C1 segment of cervical spinal cord (tissue), 14 donors: ENCODE measurements at places on chromosomes 16 and 17.

GRCh38 chr16:67336116-67336515 lies 9.5 kb downstream of the LRRC36 start:
- no peak for DNase-seq

- no peak for DNase-seq
Observed at GRCh38 chr16:6722786-6723185, 609.9 kb upstream of the RBFOX1 start.

DNA sequence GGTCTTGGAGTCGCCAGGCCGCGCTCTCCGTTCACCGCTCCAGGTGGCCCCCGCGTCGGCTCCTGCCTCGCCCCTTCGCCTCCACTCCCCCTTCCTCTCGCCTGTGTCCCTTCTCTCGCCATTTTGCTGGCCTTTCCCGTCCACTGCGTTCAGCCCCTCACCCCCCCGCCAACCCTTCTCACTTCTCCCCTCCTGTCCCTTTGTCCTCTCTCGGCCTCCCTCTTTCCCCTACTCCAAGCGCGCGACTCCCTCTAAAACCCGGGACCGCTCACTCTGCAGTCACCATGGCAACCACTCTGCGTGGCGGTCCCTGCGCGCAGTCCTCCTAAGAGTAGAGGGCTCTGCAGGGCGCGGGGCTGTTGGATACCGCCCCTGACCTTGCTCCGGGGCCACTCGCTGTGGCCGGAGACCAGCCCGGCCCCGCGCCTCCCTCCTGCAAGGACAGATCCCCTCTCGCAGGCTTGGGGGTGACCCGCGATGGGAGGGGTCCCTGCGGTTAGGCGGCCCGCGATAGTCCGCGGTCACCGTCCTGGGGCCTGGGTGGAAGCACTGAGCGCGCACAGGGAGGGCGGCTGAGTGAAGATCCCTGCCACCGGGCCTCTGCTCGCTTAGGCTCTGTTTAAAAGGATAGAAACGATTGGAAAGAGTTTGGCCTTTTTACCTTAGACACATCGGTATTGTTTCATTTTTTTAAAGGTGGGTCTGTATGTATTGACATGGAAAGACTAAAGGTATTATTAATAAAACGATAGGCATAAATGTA lies 454 bp downstream of the CCDC40 start:
- no peak for DNase-seq

GRCh38 chr16:58157239-58157638 lies 28.1 kb upstream of the CFAP20 start:
- DNase-seq = no peak

DNA sequence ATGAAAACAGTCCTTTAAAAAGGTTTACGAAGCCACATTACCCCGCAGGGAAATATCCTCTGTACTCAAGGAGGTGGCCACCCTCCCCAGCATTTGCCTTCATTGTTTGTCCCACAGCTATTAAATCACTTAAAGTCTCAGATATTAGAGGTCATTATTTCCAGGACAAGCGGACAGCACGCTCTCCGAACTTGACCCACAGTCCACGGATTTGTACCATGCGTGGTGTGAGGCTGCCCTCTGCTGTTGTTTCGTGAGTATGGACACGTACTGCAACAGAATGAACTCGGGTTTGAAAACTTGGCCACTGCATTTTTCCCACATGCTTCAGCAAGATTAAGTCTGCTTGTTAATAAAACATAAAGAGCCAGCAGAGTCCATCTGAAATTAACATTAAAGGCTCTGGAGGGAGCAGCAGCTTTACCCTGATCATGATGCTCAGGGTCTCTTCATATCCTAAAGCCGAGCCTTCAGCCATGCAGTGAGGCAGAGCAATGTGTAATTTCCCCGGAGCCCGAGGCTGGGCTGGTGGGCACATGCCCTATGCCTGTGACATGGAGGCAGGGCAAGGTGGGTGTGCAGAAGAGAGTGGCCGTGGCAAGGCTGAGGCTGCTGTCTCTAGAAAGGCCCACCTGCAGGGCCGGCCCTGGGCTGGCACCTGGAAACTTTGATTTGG lies 19.7 kb downstream of the MEAK7 start:
- DNase-seq = no peak

- no peak for DNase-seq
Observed at GRCh38 chr17:66833201-66833600, 1.7 kb upstream of the CACNG5 start.

GRCh38 chr17:825216-825615 lies 43.1 kb downstream of the MRM3 start:
- no peak for DNase-seq

DNA sequence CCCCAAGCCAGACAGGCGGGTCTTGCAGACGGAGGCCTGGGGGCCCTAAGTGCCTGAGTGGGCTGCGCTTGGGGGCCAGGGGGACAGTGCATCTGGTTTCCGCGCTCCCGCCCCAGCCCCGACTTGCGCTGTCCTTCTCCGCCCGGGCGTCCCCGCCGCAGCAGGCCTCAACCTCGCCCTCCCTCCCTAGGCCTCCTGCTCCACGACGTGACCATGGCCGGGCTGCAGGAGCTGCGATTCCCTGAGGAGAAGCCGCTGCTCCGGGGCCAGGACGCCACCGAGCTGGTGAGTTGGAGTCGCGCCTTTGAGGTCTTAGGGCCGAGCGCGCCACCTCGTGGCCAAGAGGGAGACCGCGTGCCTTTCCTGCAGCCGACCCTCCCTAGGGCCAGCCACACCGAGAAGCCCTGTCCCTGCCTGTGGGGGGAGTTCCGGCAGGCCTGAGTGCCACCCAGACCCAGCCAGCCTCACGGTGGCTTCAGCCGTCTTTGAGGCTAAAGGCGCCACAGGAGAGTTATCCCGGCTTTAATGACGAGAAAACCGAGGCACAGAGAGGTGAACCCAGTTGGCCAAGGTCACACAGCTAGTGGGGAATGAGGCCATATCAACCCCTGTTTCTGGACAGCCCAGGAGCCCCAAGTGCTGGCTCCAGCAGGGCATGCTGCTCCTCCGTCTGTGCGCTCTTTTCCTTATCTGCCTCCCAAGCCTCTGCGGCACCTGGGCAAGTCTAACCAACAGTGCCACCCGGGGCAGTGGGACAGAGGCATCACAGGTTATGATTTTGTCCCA lies 12.2 kb upstream of the NDRG4 start:
- peak; percentile 58 for DNase-seq

DNA sequence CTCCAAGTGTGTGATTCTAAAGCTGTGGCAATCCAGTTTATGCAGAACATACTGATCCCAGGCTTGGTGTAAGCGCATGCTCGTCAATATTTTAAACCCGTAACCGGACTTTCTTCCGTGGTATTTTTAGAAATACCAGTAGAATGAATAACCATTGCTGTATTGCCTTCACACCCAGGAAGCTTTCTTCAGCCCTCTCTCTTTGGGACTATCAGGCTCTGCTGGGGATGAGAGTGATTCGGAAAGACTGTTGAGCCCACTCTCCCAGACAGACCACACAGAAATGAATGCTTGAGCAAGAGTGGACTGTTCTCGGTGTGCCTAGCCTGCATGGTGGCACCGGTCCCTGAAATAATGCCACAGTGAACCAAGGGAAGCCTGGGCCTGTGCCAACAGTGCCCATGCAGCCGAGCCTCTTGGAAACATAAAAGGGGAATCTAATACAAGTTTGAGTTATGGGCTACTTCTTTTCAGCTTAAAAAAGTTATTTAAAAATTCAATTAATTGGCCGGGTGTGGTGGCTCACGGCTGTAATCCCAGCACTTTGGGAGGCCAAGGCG lies 89.9 kb upstream of the ELAC2 start:
- no peak for DNase-seq

DNA sequence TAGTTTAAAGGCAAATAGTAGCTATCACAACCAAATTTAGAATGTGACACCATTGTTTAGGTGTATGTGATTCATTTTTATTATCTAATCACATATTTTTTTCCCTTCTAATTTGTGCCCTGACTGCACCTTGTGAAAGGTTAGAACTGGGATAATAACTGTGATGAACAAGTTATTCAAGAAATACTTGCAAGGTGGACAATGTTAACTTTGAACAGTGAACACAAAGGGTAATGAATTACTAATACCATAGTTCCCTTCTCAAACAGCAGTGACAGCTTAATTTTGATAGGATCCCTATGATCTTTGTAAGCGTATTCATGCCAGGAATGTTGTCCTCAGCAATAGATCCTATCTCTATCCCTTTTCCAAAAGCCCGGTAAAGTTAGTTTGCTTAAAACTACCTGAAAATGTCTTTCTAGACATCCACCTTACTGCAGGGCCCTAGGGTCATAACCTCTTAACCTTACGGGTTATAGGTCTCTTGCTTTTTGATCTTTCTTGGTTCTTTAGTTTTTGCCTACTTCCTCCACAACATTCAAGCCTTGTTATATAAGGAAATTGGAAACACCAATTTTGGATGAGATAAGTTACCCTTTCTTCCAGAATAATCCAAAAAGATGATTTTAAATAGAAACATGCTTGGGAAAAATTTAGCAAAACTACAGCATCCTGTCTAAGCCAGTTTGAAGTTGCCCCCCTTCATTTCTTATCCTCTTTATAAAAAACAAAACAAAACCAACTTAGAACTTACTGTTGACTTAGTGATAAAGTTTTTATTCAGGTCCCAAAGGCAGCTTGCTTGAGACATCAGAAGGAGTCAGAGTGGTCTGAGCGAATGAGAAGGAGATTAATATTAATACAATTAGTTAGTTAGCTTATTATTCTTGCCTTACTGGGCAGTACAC lies 200.0 kb upstream of the TBX2 start:
- DNase-seq = no peak

DNA sequence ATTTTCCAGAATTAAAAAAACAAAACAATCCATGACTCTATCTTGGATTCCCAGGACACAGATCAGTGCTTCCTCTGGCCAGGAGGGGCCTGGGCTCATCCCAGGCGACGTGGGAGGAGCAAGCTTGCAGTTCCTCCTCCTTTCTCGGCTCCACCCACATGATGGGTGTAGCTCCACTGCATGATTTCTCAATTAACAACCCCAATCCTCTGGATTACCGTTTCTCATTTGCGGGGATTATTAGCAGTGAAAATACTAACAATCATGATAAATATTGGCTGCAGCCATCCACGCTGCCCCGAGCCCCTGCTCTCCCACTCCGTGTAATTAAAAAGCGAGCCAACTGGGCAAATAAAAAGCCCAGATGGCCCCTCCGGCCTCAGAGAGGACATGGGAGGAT lies 46.4 kb upstream of the SDK2 start:
- no peak for DNase-seq

DNA sequence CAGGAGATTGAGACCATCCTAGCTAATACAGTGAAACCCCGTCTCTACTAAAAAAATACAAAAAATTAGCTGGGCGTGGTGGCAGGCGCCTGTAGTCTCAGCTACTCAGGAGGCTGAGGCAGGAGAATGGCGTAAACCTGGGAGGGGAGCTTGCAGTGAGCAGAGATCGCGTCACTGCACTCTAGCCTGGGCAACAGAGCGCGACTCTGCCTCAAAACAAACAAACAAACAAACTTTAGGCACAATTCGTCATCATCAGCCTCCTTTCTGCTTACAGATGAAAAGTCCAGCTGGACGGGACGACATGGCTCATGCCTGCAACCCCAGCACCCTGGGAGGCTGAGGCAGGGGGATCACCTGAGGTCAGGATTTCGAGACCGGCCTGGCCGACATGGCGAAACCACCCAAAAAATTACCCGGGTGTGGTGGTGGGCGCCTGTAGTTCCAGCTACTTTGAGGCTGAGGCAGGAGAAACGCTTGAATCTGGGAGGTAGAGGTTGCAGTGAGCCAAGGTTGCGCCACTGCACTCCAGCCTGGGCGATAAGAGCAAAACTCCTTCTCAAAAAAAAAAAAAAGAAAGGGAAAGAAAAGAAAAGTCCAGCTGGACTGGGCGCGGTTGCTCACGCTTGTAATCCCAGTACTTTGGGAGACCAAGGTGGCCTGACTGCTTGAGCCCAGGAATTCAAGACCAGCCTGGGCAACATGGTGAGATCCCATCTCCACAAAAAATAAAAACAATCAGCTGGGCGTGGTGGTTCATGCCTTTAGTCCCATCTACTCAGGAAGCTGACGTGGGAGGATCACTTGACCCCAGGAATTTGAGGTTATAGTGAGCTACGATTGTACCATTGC lies 1.5 kb upstream of the SPIRE2 start:
- no peak for DNase-seq

DNA sequence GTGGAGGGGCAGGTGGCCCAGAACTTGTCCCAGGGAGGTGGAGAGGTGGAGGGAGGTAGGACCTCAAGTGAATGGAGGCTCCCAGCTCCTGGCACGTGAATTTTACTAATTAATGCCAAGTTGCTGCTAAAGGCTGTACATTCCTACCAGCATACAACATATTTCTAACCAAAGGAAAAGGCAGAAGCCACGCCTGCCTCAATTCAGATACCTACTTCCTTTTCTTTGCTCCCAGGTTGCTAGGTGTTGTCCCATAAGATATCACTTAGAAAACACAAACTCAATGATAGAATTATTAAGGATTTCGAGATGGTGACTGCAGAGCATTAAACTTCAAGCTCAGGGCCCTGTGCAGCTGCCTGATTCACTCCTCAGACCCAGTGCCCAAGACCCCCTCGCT lies 20.5 kb upstream of the SMPD3 start:
- DNase-seq = no peak

GRCh38 chr16:56320056-56320455 lies 105.3 kb downstream of the AMFR start:
- DNase-seq = no peak

DNA sequence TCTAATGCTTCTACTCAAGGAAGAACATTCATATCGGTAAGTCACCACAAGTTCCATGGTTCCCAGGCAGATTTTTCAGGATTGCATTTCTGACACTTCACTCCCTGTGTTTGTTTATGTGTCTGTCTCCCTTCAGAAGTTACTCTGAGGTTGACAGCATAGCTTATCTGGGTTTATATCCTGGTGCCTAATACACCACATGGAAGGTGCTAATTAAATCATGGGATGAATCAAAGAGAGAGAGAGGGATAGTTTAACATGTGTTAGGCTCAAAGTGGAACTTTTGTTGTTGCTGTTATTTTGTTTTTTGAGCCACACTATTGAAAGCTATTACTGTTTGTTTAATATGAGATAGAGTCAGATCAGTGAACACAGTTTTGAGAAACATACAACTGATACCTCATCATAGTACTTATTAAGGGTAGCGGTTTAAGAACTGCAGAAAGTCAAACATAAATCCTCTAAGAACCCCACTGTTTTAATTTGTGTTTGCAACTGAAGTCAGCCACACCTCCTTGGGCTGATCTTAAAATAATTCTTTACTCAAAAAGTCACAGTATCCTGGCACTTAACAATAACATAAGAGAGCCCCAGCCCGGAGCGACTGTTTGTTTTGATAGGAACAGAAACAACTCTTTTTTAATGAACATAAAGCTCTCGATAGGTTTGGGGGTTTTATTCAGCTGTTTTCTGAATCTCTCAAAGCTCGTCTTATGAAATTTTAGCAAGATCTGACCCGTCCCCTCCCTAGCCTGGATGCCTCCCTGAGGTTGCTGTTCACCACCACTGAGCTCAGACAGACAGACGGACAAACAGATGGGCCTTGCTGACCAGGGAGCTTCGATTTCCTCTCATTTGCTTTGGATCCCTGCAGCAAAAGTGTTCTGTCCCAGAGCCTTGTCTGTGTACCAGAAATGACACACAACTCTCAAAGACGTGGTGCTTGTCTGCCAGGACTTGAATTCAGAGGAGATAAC lies 98.3 kb upstream of the MYOCD start:
- DNase-seq = no peak

DNA sequence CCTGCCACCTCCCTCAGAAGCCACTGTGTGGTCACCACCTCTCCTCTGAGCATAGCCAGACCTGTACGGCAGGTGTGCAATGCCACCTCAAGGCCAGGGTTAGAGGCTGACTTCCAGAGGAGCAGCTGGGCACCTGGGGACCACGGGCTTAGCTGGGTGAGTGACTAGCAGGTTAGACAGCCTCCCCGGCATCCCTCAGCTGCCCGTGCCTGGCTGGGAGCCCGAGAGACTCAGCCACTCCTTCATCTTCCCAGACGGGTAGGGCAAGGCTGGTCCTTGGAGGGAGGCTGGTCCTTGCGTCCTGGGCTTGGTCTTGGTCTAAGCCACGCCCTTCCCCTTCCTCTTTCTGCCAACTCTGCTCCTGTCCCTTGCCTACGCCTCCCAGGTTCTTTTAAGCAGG lies 7.8 kb downstream of the CRHR1 start:
- no peak for DNase-seq
